ENCODE measurements at places on chromosomes 1 and 21.

- no peak for DNase-seq
These were observed 1329.5 kb upstream of the B3GALT2 start for GRCh38 chr1:194515916-194516315.

DNA sequence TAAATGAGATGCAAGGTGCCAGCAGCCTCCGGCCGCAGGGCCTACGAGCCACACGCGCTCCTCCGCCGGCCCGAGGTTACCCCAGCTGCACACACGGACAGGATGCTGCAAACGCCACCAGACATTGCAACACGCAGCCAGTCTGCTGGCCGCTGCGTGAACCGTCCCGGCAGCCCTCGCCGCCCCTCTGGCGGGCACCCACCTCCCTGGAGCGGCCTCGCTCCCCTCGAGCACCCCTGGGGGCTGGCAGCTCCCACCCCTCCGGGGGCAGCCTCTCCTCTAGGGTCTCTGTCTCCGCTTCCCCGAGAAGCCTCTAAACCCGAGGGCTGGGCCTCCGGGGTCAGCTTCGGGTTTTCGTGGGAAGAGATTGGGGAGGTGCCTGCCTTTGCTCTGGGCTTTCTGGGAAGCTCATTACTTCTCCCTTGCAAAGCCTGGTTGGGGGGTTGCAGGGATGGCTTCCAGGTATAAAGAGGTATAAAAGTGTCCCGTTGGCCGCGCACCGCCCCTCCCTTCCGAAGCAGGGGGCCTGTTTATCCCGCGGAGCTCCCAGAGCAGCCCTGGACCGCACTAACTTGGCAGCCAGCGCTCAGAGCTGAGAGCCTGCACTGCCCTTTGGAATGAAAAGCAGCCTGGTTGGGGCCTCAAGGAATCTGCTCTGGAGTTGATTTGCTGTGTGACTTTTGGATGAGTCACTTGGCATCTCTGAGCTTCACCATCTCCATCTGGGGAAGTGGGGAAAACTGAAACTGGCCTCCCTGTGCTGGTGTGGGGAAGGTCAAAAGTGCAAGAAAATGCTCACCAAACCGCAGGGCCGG lies 21.8 kb downstream of the DHRS3 start:
- DNase-seq: no peak

GRCh38 chr1:166036092-166036491 lies 130.7 kb downstream of the FAM78B start:
- no peak for DNase-seq

DNA sequence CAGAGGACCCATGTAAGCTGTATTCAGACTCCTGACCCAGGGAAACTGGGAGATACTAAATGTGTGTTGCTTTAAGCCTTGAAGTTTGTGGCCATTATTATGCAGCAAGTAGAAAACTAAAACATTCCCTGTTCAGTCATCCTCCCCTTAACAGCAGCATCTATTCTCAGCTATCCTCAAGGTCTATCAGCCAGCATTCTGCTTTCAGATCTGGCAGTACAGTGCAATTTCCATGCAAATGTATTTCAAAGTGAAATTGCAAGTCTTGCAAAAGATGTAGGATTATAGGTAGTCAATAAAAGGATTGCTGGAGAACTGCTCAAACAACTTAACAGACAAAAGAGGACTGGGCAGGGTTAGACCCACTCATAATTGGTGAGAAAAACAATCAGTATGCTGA lies 111.3 kb downstream of the NOS1AP start:
- no peak for DNase-seq

DNA sequence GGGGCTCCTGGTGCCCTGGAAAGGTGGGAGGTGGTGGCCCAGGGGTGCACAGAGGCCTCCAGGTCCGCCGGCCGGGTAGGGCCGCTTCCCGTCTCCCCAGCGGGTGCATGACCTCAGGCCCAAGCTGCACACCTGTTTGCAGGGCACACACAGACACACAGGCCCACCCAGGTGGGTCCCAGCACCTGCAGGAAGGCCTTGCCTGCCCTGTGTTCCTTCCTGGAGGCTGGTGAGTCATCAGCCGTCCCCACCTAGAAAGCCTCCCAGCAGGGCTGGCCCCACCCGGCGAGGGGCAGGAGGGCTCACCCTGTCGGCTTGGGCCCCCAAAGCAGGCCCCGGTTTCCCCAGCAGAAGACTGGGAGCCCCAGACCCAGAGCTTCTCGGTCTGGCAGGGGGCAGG lies 23.6 kb upstream of the TTLL10 start:
- DNase-seq: no peak

GRCh38 chr1:110927484-110928075 lies 36.1 kb downstream of the LRIF1 start:
- DNase-seq: no peak

DNA sequence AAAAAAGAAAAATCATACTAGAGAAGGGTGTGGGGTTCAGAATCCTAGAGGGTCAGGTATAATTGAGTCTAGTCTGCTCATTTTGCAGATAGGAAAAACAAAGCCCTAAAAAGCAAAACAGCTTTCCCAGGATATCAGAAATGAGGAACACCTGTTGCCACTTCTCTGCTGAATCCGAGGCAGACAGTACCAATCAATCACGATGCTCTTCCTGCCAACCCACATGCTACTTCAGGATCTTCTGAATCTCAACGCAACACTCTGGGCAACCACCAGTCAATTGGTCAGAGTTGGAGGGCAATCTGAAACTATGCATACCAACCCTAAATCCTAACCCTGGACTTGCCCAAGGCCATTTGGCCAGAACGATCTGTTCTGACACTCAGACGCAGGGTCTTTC lies 128.3 kb downstream of the EPHB2 start:
- no peak for DNase-seq

DNA sequence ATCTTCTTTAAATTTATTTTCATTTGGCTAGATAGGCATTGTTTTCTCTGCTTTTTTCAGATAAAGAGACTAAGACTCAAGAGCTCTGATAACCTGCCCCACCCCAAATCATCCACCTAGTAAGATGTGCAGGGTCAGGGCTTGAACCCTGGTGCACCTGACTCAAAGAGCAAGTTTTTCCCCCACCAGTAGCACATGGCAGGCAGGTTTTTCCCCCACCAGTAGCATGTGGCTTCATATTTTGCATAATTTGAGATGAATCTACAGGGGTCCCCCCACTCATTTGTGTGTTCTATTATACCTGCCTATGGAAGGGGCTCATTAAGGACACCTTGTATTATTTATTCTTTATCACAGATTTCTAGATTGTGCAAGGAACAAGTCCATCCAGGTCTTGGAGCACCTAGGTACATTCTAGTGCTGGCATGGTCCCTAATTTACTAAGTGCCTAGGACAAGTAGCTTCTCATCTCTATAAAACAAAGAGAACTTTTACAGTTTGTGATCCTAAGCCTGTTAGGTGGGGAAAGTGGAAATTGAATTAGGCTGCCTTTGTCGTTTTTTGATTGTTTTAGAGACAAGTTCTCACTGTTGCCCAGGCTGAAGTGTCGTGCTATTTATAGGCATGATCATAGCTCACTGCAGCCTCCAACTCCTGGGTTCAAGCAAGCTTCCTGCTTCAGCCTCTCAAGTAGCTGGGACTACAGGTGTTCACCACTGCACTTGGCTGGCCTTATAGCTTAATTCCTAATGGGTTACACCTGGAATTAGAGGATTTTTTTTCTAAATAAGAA lies 13.2 kb upstream of the CTSE start:
- no peak for DNase-seq

- DNase-seq: no peak
These were observed 93.7 kb downstream of the VAV3 start for GRCh38 chr1:107871259-107871658.

DNA sequence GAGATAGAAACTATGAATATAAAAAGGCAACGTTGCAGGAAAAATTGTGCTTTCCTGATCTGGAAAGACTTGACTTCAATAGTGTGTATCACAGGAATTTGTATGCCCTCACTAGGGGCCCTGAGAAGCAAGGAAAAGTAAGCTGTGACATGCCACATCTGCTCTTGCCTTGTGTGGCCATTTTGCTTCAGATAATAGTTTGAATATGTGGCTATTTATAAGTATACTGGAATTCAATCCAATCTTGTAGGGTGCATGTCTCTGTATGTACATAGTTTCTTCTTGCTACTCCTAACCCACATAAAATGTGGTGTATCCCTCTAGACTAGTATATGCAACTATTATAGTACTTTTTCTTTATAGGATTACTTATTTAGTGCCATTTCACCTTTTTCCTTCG lies 31.1 kb upstream of the SCYL3 start:
- DNase-seq: no peak

DNA sequence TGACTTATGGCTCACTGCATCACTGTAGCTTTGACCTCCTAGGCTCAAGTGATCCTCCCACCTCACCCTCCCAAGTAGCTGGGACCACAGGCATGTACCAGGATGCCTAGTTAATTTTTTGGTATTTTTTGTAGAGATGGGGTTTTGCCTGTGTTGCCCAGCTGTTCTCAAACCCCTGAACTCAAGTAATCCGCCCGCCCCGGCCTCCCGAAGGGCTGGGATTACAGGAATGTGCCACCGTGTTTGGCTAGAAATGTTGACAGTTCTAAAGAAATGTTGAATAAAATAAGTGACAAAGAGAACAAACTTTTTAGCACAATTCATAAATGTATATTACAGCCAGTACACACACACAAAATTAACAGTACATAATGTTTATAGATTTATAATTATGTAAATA lies 1586.1 kb downstream of the NCAM2 start:
- no peak for DNase-seq

- DNase-seq: no peak
These were observed 84.3 kb upstream of the HP1BP3 start for GRCh38 chr1:20871419-20871818.

DNA sequence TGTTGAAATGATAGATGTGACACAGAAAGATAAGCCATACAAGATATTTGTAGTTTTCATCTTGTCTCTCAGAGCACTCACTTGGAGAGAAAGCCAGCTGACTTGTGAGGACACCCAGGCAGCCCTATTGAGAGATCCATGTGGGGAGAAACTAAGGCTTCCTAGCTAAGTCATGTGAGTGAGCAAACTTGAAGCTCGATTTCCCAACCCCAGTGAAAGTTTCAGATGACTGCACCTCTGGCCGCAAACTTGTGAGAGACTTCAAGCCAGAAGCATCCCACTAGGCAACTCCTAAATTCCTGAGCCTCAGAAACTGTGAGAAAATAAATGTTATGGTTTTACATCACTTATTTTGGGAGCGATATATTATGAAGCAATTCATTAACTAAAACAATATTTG lies 832.3 kb downstream of the LTN1 start:
- no peak for DNase-seq

GRCh38 chr1:201060586-201060985 lies 37.1 kb upstream of the KIF21B start:
- DNase-seq: no peak

DNA sequence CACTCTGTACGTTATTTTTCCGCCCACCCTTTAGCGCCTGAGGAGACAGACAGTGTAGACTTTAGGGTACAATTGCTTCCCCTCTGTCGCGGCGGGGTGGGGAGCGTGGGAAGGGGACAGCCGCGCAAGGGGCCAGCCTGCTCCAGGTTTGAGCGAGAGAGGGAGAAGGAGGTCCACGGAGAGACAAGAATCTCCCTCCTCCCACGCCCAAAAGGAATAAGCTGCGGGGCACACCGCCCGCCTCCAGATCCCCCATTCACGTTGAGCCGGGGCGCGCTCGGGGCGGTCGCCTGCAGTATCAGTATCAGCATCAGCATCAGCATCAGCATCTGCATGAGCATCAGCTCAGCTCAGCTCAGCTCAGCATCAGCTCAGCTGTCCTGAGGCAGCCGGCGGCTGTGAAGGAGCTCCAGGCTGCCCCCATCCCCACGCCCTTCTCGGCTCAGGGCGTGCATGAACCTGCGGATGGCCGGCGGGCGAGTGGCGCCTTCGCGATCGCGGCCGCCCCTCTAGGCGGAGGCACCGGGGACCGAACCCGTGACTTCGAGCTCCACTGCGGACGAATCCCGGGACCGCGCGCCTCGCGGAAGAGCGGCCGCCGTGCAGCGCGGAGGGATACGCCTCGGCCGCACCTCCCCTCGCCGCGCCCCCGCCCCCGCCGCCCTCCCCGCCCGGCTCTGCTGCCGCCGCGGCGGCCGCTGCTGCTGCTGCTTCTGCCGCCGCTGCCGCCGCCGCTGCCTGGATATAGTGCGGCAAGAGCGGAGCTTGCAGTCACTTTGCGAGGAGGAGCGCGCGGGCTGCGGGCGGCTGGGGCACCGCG lies at the start of gene NCAM2:
Gene NCAM2, plus strand, starts transcription at position 774 of the 820 bp plus-strand sequence.
- DNase-seq: peak; percentile 44

DNA sequence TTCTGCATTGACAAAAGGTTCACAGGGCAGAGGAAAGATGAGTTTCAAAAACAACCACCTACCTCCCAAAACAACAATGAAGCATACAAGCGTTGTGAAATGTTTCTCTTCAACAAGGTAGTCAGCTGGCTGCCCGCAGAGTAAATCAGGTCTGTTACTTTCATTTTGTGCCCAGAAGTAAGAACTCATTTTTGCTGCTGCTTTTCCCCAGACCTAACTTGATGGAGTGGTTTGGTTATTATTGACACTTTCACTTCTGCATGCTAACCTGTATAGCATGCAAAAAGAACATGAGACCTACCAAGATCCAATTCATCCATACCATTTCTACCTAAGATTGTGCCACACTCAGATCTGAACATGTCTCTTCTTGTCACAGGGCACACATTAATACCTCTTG lies 1.3 kb downstream of the SLC9C2 start:
- DNase-seq: no peak

DNA sequence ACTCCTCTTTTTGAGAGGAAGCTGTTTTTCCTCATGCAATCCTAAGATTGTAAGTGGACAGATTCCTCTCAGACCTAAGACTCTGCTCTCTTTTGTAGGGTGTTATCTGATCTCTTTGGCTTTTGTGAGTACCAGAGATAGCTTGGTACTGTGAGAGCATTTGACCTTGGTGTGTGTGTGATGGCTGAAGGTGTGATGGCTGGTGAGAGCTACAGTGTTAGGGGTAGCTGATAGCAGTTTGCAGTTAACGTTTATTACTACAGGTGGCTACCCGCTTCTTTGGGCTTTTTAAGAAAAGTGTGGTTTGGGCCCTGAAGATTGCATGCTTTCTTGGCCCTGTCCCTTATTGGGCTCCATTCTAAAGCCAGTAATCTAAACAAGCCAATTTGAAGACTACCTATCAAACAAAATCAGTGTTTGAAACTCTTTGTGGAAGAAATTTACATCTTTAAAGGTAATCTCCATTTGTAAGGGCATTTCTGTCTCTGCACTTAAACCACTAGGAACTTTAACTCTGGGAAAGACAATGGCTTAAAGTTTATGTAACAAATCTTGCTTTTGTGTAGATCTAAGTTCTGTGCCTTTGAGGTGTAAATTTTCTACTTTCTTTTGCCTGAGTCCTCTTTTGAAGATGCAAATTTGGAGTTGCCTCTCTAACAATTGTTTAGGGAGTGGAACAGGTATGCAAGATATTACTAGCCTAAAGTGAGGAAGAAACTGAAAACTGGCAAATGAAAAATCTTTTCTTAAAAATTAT lies 85.3 kb upstream of the SERBP1 start:
- DNase-seq: no peak
